A549 treated with GW870086 at 1 μM for 4 hours (cell line): ENCODE measurements at places on chromosomes 5 and 9. TPM values are rescaled to one million over a fixed set of nuclear protein-coding genes. Genes with fewer than 3 reads are reported as not detected.

The ADAMTS6 gene
- total RNA-seq: 0.03 to 0.16 TPM (median 0.06 TPM) in 5 replicates

The SPATA31D4 gene
- not detected in 5 replicates for total RNA-seq

The SLC25A2 gene
- not detected in 5 replicates for total RNA-seq

The SNX30 gene
- total RNA-seq: 3.5 to 5.5 TPM (median 4.9 TPM) in 5 replicates

The SEPTIN8 gene
- total RNA-seq: 14.6 to 21.8 TPM (median 19.6 TPM) in 5 replicates

The TAF11L3 gene
- total RNA-seq: not detected in 5 replicates

The FGF18 gene
- total RNA-seq: 0.90 to 1.8 TPM (median 1.2 TPM) in 5 replicates

The RASEF gene
- 5.7 to 7.3 TPM (median 7.2 TPM) in 5 replicates for total RNA-seq

The GPR150 gene
- 0.08 to 0.27 TPM (median 0.21 TPM) in 3 of 5 replicates, not detected in the others for total RNA-seq

The SLC1A1 gene
- 0.79 to 1.5 TPM (median 1.3 TPM) in 5 replicates for total RNA-seq

The THOC3 gene
- 52.1 to 64.0 TPM (median 56.2 TPM) in 5 replicates for total RNA-seq

The LCN1 gene
- 0.18 TPM in 1 of 5 replicates, not detected in the others for total RNA-seq
